Activated CD4-positive, alpha-beta T cell treated with anti-CD3 and anti-CD28 coated beads for 36 hours (primary cell): ENCODE measurements at places on chromosomes 4 and X.

DNA sequence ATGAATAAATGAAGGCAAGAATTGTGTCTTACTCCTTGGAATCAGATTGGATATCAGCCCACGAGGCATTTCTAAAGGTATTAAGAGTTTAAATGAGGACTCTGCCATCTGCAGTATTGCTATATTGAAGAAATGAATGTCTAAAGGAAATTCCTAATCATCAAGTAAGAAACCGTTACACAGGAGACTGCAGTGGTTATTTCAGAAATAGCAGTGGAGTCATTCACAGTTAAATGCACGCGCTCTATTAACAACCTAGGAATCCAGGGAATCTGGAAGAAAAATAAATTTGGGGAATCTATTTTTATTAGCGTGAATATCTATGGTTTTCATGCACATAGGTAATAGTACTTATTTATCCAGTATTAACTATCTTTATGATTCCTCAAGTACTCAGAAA, 334.2 kb downstream of the TENM3 start:
- DNase-seq = no peak

DNA sequence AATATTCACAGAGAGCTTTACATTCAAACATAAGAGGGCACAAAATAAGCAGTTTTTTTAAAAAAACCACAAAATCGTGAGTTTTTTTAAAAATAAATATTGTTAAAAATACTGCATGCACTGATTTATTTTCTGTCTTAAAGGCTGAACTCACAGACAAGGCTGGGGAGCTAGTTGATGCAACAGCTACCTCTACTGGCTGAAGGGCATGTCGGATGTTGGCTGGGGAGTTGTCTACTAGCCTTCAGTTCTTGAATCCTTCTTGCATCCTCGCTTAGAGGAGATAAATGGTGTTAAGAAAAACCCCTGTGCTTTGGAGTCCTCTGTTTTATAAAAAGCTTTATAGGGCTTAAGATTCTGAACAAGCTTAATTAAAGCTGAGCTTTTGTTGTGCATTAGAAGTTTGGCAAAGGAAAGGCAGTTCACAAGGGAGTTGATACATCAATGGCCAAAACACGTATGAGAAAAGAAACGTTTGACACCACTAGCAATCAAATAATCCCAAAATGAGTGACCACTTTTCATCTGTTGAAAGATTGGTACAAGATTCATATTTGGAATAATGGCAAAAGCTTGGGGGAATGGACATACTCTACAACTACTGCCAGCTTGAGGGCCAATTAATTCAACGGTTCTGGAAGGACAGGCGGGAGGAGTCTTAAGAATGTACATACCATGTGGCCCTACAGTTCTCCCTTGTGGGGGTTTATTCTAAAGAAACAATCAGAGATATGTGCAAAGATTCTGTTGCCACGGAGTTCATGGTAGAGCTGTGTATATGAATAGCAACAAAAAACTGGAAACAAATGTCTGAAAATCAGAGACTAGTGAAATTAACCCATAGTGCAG, 94.7 kb downstream of the SEL1L3 start:
- peak; percentile 41 for DNase-seq

- DNase-seq = no peak
Observed at GRCh38 chr4:46389301-46389775, 590 bp downstream of the GABRA2 start.

DNA sequence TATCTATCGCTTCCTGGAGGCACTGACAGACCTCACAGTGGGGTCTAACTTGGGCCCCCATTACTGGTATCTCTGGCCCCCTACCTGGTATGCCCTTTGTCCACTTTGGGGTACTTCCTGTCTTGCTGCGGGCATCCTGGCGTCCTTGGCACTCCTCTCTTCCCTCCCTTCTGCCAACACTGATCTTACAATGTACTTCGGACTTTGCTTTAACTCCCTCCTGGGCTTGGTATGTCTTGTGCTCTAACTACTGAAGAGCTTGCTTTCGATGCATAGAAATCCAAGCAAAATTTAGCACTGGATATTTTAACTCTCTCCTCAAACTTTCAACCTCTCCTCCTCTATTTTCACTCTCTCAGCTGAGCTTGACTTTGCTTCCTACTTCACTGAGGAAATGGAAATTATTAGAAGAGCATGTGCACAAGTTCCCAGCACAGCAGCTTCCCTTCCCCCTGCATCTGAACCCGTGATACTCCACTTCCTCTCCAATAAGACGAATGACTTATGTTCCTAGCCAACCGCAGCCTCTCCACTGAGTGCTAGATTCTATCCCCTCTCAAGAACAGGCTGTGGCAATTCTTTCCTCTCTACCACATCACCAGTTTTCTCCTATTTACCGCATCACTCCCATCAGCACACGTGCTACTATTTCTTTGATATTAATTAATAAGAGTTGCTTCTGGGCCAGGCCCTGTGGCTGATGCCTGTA, 52.9 kb downstream of the SUPT20HL2 start:
- peak; percentile 62 for DNase-seq

GRCh38 chrX:41289095-41289494, 44.9 kb upstream of the DDX3X start:
- DNase-seq = no peak

GRCh38 chr4:86054286-86055032, 305.4 kb downstream of the MAPK10 start:
- DNase-seq = no peak

DNA sequence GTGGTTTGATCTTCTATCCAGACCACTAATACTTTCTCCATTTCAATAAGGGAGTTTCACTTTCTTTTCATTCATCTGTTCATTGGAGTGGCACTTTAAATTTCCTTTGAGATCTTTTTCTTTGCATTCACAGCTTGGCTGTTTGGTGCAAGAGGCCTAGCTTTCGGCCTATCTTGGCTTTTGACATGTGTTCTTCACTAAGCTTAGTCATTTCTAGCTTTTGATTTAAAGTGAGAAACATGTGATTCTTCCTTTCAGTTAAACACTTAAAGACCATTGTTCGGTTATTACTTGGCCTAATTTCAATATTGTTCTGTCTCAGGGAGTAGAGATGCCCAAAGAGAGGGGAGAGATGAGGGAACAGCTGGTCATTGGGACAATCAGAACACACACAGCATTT, 24.3 kb downstream of the CXCL13 start:
- peak; percentile 40 for DNase-seq

GRCh38 chrX:24339911-24340310, 20.5 kb upstream of the SUPT20HL1 start:
- DNase-seq = no peak

DNA sequence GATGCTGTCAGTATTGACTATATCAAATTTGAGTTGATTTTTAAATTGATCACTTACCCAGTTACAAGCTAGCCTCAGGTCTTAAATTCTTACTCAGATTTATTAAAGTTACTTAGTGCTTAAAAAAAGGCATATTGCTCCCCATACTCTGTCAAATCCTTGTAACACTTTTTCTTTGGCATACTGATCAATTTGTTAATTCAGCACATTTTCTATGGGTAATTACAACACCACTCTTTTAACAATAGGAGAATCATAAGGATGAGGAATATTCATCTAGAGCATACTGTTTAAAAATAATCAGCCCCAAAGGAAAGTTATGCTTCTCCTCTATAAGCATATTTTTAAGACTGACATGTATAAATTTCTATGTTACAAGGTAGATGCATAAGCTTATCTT, 482.5 kb downstream of the PABPC4L start:
- DNase-seq = no peak

DNA sequence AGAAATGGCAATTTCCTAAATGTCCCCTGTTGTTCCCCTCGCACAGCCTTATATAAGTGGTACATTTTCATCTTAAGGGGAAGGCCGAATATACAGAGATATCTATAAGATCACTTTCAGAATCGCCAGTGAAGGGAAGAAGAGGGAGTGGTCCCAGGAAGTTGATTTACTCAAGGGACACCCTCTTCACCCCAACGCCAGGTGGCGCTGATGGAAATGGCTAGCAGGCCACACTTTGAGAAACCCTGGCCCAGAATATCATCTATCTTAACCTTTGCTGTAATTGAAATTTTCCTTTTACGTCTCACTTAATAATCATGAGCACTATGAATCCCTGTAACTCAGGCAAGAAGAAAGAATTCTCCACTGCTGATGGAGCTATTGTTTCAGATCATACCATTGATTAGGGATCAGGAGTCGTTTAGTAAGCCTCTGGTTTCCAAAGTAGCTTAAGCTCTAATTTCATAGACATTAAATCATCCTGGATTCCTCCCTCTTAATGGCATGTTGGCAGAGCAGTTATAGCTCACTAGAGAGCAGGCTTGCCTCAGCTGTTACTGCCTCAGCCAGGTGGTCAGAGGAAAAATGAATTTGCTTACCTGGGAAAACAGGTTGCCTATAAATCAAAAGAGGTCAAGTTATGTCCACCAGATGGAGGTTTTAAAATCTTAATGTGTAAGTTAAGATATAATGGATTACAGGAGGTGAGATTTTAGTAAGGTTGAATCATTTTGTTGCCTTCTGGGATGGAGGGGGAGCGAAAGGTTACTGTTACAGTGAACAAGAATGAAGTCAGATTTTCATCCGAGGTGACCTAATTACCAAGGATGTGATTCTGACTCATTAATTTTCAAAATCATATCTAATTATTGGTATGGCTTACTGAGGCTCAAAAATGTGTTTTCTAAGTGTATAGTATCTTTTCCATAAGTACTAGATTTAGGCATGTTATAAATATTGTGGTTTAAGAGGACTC, 941.2 kb upstream of the TENM3 start:
- DNase-seq = peak; percentile 59

DNA sequence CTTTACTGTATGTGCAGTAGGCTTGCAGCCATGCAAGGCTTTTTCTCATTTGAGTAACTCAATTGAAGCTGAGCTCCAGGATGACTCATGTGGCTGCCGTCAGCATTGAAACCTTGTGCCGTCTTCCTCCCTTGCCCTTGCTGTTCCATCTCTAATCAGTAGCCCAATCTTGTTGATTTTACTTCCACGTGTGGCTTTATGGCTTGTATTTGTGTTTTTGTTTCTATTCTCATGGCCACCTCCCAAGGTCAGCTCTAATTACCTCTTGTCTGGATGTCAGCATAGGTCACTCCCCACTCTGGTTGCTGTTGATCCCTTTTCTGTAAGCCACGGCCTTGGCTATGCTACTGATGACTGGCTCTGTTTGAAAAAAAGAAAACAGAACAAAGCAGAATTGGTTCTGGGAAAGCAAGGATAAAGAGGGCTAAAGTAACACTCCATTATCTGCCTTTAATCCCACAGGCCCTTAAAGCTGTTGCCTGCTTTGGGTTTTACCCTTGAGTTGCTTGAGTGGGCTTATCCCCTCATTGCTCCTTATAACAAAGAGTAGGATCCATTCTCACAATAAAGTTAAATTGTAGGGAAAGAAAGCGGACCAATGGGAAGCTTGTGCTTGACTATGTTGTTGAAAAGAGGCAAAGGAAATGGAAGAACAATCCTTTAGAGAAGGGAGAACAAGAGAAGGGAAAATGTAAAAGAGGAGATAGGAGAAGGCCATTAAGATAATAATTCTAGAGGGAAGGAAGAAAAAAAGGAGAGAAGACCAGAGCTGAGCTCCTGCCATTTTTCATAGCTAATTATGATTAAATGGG, 173.9 kb upstream of the PGRMC2 start:
- DNase-seq = no peak

- DNase-seq = no peak
Observed at GRCh38 chrX:134735015-134735414, 76.7 kb upstream of the PLAC1 start.

DNA sequence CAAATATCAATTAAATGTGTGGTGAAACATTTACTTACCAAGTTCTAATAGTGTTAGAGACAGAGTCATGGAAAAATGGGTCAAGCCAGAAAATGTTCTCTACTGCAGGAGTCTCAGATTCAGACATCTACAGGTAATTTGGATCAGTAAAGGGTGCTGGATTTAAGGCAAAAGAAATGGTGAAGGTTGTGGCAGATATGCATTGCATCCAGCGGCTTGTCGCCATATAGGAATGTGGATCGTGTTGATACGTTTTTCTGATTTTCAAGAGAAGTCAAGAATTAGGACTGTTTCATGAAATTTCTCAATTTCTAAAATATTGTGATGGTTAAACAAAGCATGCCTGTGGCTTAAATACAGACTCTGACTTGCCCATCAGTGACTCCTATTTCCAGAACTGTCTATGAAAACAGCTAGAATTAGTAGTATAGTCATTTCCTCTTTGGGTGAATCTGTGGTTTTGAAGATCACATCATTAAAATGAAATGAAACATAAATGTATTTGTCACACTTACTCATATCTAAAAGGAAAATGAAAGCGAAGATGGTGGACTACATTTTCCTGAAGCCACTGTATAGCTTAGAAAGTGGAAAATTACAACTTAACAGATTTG, 110.1 kb upstream of the VEGFC start:
- DNase-seq = no peak

DNA sequence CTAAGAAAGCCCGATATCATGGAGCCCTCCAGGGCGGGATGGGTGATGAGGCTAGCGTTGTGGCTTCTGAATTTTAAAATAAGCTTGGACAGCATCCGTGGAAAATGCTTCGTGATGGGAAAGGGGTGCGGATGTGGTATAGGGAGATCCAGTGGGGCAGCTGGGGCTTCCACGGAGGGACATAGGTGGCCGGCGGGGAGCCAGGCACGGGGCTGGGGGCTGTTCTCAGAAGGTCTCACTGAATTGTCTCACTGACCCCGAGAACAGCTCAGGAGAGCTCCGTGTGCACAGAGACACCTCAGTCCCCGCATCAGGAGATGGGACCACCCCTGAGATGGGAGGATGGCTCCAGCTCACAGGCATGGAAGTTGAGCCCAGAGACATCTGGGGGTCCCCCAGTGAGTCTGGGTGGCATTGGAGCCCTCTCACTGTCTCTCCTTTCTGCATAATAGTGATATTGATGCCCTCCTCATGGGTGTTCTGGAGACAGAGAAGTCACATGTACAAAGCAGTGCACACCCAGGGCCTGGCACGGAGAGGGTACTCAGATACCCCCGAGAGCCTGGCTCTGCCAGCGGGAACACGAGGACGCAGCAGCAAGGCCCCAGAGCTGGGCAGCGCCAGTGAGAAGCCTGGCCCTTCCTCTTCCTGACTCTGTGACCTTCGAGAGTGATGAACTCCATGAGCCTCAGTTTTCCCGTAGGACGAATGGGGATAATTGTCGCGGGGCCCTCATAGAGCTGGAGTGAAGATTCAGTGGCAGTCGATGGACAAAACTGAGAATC, 70.6 kb upstream of the PSAPL1 start:
- no peak for DNase-seq

DNA sequence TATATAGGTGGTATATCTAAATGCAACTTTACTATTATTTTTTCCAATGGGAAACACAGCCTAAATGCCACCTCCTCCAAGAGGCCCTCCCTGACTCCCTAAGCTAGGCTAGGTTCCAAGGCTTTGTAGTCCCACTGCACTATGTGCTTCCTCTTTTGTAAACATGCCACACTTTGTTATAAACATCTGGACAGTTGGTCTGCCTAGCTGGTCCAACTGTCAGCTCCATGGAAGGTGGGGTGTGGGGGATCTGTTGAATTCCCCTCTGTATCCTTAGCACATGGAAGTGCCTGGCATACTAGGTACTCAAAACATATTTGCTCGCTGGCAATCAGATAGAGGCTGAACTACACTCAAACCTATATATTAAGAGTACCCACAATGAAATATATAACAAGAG, 63.4 kb downstream of the SLC9A7 start:
- DNase-seq = no peak
